ENCODE measurements at places on chromosomes 12 and 14. TPM values are rescaled to one million over a fixed set of nuclear protein-coding genes. Genes with fewer than 3 reads are reported as not detected.

- no peak for DNase-seq
Measured at GRCh38 chr14:21025371-21026273, 761 bp upstream of the NDRG2 start.

Gene CABP1
- not detected for total RNA-seq

DNA sequence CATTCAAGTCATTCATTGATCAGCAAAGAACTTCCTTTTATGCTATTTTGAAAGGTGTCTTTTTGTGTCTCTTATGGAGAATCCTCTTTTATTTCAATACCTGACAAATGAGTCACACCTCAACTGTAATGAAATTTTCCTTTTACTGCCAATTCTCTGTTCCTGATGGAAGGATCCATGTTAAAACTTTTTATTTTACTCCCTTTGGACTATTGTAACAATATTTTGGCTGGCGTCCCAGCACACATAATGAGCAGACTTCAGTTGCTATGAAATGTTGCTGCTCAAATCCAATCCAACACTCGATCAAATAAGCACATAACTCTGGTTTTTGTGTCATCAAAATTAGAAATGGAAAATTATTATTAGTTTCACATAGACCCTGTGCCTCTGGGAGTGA is 21.9 kb upstream of the SLC15A5 start:
- no peak for DNase-seq

DNA sequence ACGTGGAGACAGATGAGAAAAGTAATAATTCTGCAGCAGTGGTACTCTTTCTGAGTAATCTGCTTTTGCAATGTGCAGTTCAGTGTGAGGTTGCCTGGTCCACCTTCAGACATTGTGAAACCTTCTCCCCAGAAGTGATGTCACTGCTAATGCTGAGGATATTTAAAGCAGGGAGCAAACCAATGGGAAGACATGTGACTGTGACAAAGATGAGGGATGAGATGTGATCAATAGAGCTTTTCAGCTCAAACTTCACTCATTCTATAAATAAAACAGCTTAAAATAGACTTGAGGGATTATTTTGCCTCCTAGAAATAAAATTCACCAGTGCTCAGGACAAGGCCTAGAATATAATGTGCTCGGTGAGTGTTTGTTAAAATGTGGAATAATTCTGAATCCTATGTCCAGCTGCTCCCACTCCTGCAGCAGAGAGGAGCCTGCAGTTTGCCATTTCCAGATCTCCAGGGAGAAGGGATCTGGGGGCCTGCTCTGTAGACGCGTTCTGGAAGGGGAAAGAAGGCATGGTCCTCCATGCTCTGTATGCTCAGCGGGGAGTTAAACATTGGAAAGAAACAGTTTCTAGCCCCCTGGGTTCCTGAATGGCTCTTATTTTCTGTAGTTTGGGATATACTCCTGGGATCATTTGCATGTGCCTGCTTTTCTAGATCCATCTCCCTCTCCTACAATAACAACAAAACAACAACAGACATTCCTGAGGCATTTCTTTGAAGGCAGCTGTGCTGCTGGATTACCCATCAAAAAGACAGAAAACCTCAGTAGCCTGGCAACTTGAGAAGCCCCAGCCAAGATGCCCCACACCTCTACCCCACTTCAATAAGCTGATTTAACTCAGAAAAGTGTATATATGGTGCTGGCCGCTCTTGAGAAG is 8.9 kb downstream of the SLC7A8 start:
- peak; percentile 79 for DNase-seq

Gene IRAK3
- 1.6 TPM for total RNA-seq

DNA sequence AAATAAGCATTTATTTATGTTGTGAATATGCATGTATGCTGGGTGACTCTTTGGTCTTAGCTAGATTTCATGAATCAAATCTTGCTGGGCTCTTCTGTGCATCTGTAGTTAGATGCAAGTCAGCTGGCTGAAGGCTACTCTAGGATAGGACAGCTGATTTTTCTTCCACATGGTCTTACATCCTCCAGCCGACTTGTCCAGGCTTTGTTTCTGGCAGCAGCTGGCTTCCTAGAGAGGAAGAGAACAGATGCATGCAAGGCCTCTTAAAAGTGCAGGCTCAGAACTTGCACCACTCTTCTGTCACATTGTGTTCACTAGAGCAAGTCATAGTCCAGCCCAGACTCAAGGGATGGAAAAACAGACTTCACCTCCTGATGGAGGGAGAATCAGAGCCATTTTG is 435.4 kb upstream of the STXBP6 start:
- DNase-seq, result no peak

- peak; percentile 25 for DNase-seq
Measured at GRCh38 chr12:90995010-90995409, 9.8 kb downstream of the EPYC start.

Gene PAPLN
- 6.0 TPM for total RNA-seq

Gene ACSM4
- total RNA-seq, result not detected

DNA sequence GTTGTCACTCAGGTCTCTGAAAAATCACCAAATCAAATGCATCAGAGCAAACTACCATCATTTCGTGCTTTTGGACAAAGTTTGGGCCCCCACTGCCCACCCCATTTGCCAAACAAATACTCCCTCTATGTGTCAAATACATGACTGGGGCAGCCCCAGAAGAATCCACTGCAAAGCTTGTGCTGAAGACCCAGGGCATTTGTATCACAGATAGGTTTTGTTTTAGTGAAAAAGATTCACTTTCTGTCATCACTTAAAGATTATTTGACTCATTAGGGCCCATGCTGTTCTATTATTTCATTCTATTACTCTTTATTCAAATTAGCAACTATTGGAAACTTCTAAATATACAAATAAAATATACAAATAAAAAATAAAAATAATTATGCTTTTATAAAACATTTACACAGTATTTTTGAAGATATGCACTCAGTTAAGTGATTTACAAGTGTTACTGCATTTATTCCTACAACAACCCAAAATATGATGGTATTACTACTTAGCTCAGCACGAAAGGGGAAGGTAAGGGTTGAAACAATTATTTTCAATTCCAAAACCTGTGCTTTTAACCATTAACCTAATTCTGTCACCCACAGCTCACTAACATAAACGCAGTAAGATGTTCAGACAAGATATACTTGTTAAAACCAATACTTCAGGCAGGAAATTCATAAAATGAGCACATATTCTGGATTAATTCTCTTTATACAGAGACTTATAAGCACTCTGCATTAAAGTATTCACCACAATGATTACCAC is 36.5 kb downstream of the LRIG3 start:
- DNase-seq, result no peak

Gene ABCC9
- total RNA-seq, result 0.79 TPM

GRCh38 chr14:93183596-93184317 is 940 bp downstream of the MOAP1 start:
- DNase-seq, result no peak

Gene ARMH4
- total RNA-seq, result under 0.01 TPM

Gene MYL2
- not detected for total RNA-seq

Gene TGFB3
- 1.3 TPM for total RNA-seq

DNA sequence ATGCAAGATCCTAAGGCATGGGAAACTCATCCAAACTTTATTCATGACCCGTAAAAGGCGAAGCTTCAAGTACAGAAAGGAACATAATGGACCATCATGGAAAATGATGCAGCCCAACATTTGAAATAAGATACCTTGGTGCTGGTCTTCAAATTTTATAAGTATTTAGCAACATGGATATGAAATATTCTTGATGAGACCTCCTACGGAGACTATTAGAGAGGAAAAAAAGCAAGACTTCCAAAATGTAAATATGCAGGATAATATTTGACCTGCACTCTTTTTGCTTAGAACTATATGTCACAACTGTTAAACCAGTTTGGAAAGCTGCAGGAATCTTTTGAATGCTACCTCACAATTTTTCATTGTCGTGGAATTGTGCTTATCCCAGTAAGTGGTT is 168.8 kb upstream of the ARID2 start:
- no peak for DNase-seq

GRCh38 chr12:125983784-125984500 is 918.7 kb downstream of the AACS start:
- DNase-seq, result no peak

DNA sequence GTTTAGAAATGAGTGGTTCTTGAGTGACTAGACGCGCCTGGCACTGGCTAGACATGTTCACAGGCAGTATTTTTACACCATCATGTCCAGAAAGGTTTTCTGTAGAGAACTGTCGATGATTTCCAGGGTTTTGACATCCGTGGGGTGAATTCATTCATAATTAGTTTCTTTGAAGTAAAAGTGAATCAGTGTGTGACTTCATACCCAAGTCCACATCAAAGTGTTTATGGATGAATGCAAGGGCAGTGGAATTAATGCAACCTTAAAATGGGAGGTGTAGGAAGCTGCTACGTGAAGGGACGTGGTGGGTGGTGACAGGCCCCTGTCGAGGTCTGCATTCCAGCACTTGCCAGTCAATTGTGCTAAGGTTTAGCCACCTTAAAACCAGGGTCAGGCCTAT is 38.4 kb upstream of the ELK3 start:
- no peak for DNase-seq

Measured in bronchial epithelial cell (primary cell).